ENCODE measurements at places on chromosomes 2 and 18. TPM values are rescaled to one million over a fixed set of nuclear protein-coding genes. Genes with fewer than 3 reads are reported as not detected.

Gene CXCR1
- not detected for total RNA-seq

Gene PDE1A
- total RNA-seq: 203 TPM

Gene RIF1
- 41.8 TPM for total RNA-seq

Gene RAB3GAP1
- 75.2 TPM for total RNA-seq
